Gastroesophageal sphincter (tissue), 4 donors: ENCODE measurements at places on chromosomes 5 and 9. TPM values are rescaled to one million over a fixed set of nuclear protein-coding genes. Genes with fewer than 3 reads are reported as not detected.
A peak's percentile ranks its signal among the peaks of the same experiment; 100 is the strongest.

Gene PCAT7
- total RNA-seq: not detected

- ATAC-seq: peak; percentile 39
These were observed 893 bp upstream of the SH2D3C start for GRCh38 chr9:127779136-127779981.

DNA sequence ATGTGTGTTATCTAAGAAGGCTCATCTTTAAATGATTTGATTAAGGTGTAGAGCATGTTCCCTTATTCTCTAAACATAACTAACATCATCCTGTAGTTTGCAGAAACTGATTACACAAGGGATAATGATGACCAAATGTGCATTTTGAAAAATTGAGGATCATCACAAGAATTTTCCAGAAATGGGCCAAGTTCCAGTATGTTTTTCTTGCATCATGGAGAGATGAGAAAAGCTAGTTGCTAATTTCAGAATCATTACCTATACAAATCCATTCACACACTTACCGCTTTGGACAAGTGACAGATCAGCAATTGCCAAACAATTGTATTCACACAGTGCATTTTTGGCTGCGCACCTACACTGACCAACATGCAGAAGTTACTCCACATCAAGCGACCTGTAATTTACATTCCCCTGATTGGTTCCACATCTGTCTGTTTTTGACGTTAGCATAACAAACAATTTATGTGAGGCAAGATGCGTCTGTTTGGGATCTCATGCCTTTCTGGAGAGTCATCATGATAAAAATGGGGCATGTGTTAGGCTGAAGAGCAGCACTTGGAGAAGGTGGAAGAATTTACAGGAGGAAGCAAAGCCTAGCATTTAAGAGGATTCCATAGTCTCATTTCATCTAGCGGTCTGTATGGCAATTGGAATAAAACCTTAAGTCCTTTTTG lies 2.8 kb upstream of the BNC2 start:
- ATAC-seq: no peak

DNA sequence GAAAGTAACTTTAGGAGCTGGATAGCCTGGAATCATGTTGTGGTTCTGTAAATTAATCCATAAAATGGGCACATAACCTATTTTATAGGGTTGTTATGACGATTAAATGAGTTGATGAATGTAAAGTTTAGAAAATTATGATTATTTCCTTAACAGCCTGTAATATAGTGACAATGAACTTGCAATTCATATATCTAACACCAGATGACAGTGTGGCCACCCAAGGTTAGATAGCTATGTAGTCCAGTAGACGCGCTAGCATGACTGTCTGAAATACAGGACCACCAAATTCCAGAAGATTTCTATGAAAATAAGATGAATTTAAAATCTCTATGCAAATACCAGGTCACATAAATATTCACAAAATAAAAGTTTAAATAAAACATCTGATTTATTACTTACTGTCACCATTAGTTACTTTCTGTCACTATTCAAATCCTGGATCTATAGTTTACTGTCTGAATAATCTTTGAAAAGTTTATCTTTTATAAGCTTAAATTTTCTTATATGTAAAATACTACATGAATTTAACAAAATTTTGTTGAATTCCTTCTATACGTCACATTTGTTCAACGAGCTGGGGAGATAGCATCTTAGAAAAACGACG lies 26.1 kb upstream of the MACIR start:
- peak; percentile 73 for ATAC-seq

Gene CA9
- 3.9 TPM for total RNA-seq

Gene CXCL14
- total RNA-seq: 1.1 TPM
